ENCODE measurements at places on chromosomes 3 and 15.

DNA sequence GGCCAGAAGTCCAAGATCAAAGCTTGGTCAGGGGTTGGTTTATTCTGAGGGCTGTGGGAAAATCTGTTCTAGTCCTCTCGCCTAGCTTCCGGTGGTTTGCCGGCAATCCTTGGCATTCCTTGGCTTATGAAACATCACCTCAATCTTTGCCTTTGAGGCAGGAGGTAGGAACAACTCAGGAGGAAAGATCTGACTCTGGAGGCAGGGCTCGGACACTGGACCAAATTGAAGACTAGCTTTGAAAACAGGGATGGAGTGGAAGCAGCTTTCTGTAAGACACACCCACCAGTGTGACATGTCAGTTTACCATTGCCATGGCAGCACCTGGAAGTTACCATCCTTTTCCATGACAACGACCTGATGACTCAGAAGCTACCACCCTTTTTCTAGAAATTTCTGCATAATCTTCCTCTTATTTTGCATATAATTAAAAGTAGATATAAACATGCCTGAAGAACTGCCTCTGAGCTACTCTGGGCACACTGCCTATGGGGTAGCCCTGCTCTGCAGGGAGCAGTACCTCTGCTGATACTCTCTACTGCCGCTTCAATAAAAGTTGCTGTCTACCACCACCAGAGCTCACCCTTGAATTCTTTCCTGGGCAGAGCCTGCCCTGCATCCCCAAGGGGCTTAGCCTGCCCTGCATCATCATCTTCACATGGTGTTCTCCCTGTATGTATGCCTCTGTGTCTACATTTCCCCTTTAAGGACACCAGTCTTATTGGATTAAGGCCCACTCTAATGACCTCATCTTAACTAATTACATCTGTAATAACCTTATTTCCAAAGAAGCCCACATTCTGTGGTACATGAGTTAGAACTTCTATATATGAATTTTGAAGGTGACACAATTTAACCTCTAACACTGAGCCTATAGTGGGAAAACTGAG is 38.3 kb upstream of the TM4SF4 start:
- no peak for DNase-seq

GRCh38 chr15:54109014-54109413 is 130.8 kb downstream of the UNC13C start:
- DNase-seq = no peak

GRCh38 chr15:86403221-86403620 is 323.6 kb downstream of the AGBL1 start:
- DNase-seq = no peak

- DNase-seq = no peak
Measured at GRCh38 chr3:171895291-171895690, 52.1 kb downstream of the TMEM212 start.

DNA sequence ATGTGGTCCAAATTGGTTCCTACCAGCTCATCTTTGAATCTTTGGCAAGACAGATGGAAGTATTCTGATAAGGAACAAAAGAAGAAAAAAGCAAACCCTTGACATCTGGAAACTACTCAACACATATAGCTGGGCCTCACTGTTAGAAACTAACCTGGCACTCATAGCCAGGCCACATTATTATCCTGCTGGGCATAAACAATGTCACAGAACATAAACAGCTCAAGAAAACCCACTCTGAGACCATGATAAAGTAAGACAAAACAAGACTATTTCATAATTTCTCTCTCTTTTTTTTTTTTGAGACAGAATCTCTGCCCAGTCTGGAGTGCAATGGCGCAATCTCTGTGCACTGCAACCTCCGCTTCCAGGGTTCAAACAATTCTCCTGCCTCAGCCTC is 1093.2 kb downstream of the FHIT start:
- DNase-seq = no peak

DNA sequence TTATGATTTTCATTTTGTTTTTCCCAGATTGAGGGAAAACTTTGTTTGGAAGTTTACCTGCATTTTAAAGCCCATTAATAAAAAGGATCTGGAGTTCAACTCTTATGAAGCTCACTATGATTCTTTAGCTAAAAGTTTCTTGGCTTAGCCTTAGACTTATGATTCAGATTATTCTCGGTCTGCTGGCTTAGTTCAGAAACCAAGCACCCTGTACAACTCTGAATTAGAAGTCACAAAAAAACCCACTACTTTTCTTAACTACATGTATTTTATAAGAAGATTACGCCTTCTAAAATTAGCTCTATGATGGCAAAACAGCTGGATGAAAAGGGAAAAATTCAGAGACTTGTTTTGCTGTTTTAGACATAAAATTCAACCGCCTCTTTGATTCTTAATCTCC is 14.3 kb upstream of the DENND4A start:
- no peak for DNase-seq

GRCh38 chr15:100853676-100854440 is 25.8 kb upstream of the ALDH1A3 start:
- DNase-seq = no peak

DNA sequence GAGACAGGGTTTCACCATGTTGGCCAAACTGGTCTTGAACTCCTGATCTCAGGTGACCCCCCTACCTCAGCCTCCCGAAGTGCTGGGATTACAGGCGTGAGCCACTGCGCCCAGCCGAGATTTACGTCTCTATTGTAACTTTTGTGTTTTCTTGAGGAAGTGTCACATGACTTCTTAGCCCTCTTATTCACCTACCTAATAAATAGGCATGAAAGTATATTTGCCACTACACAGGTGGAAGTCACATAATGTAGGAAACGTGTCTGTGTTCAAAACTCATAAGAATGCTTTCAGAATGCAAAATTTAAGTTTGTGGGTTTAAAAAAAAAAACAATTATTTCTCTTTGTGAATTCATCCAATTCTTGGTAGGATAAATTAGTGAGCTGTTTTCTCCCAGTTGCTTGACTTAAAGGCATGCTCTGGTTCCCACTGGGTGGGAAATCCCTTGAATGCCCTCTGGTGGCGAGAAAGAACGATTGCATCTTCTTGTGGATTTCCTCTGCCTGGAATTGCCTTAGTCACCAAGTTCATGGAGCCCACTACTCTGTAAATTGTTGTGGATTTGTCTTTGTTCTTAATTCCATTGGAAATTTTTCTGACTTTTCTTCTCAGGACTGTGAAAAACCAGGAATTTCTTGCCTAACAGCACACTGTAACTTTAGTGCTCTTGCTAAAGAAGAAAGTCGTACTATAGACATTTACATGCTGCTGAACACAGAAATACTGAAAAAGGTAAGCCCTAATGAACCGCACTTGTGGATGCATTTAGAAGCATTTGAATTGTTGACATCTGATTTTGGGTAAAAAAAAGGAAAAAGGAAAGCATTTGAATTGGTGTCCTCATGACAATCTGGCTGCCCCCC is 82.2 kb upstream of the CTDSPL start:
- DNase-seq = no peak

DNA sequence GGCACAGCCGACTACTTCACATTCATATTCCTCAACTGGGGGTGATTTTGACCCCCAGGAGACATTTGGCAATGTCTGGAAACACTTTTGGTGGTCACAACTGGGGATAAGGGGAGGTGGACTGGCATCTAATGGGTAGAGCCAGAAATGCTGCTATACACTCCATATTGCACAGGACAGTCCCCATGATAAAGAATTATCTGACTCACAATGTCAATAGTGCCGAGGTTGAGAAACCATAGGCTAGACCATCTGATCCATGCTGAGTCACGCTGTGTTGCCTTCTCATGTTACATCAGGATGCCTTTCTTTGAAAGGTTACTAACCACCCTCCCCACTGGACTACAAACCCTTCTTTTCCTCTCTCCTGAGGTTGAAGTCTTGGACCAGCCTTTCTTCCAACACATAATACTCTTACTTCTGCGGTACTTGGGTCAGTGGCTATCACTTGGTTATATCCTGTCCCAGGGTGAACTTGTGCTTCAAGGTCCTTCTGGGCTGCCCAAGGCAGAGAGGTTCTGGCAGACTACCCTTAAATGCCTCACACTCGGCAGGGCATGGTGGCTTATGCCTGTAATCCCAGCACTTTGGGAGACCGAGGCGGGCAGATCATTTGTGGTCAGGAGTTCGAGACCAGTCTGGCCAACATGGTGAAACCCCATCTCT is 68.8 kb downstream of the CTNNB1 start:
- no peak for DNase-seq
